Stimulated activated CD8-positive, alpha-beta memory T cell treated with anti-CD3 and anti-CD28 coated beads, Interleukin-7, amount 100 ng/mL, for 24 hours (primary cell): ENCODE measurements at places on chromosomes 12 and 14.

DNA sequence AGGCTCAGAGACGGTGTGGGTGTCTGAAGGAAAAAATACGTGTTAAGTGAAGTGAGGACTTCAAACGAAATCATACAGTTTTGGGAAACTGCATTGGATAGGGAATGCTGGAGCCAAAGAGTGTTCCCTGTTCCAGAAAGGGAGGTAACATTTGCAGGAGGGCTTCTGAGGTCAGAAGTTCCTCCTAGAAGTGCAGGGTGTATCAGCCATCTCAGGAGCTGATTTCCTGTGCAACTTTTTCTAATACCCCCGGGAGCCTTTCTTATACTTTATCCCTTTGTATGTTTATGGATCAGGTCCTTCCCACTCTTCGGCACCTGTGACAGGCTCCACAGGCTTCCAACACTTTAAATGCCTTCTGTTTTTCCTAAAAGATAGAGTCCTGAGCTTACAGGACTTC, 24.9 kb downstream of the ZNF664 start:
- no peak for DNase-seq

DNA sequence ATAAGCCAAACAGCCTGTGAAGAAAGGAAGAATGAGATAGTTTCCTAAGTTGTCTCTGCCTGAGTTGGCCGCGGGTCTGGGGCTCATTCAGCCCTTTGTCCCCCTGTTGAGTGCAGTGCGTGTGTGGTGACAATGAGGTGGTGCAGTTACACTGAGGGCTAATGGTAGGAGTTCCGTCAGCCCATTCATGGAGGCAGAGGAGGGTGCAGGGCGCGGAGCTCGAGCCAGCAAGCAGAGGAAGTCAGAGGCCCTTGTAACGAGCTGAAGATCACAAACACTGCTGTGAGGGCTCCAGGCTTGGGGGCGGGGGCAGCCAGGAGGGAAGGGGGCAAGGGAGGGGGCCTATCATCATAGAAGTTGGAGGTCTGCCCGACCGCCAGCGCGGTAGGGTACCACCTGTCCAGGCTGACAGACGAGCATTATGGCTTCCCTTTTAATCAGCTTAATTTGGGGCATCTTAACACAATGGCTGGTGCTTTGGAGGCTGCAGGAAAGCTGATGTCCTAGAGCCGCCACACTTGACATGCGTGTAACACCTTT, 20.5 kb downstream of the CCND2 start:
- DNase-seq, result no peak

DNA sequence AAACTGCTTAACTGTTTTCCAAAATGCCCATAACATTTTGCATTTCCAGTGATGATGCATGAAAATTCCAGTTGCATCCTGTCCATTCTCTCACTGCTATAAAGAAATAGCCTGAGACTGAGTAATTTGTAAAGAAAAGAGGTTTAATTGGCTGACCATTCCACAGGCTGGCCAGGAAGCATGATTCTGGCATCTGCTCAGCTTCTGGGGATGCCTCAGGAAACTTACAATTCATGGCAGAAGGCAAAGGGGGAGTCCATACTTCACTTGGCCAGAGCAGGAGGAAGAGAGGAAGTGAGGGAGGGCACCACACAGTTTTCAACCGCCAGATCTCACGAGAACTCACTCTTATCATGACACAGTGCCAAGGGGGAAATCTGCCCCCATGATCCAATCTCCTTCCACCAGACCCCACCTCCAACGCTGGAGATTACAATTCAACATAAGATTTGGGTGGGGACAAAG, 18.2 kb upstream of the CLEC2D start:
- no peak for DNase-seq

DNA sequence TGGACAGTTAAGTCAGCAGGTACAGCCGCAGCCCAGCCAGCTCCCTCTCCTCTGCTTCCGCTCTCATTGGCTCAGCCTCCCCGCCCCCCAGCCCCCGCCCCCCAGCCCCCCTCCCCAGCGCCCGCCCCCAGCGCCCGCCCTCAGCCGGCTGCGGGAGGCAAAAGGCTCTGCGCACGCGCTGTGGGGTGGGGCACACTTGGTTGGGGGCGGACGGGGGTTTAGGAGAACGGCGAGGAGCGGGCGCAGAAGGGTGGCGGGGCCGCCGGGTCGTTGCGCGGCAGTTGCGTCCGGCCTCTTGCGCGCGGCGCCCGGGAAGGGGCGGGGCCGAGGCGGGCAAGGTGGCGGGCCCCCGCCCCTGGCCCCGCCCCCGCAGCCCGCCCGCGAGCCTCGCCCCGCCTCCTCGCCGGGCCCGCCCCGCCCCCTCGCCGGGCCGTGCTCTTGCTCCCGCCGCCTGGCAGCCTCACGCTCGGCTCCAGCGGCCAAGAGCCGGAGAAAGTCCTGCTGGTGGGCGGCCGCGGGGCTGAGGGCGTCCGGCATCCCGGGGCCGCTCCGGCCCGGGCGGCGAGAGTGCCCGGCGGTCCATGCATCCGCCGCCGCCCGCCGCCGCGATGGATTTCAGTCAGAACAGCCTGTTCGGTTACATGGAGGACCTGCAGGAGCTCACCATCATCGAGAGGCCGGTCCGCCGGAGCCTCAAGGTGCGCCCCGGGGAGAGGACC, at the start of gene PPP4R4:
Gene PPP4R4, plus strand, starts transcription at position 438 of the 719 bp plus-strand sequence. Its CDS starts 144 bp downstream, at position 582.
- DNase-seq, result peak; percentile 69

DNA sequence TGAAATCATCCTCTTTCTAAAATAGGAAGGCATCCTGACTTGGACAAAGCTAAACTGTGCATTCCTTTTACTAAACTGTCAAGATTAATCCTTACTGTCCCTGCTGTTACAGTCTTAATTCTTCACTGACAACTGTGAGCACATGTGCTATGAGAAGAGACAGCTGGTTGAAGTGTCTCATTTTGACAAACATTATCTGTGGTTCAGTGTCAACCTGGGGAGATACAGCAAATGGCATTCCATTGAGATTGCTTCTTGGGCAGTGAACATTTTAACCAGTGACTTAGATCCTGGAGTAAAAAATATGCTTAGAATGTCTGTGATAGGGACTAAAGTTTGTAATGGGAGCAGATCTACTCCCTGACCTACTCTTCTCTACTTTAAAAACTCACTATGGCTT, 552.6 kb upstream of the ATP2B1 start:
- no peak for DNase-seq

DNA sequence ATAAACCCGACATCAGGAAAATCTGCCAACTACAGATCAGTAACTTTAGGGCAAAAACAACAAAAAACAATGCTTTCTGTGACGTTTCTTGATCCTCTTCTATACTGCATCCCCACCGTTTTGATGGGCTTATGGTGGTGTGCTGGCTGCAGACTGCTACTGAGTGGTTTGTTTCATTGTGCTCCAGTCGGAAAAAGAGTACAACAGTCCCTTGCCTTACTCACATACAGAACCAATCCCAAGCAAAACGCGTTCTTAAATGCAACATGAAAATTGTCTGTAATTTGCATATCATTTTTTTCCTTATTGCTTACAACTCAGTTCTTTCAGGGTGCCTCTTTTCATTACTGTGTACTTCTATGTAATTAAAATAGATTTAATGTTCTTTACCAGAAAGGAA, 2.3 kb downstream of the ETV6 start:
- no peak for DNase-seq

- no peak for DNase-seq
Measured at GRCh38 chr14:63986789-63987533, 134.2 kb downstream of the SYNE2 start.

GRCh38 chr12:51401900-51402299, 10.7 kb upstream of the GALNT6 start:
- no peak for DNase-seq

- DNase-seq, result no peak
Measured at GRCh38 chr14:103534576-103535061, 5.6 kb downstream of the TRMT61A start.

- DNase-seq, result no peak
Measured at GRCh38 chr12:5480218-5480937, 48.5 kb downstream of the NTF3 start.

DNA sequence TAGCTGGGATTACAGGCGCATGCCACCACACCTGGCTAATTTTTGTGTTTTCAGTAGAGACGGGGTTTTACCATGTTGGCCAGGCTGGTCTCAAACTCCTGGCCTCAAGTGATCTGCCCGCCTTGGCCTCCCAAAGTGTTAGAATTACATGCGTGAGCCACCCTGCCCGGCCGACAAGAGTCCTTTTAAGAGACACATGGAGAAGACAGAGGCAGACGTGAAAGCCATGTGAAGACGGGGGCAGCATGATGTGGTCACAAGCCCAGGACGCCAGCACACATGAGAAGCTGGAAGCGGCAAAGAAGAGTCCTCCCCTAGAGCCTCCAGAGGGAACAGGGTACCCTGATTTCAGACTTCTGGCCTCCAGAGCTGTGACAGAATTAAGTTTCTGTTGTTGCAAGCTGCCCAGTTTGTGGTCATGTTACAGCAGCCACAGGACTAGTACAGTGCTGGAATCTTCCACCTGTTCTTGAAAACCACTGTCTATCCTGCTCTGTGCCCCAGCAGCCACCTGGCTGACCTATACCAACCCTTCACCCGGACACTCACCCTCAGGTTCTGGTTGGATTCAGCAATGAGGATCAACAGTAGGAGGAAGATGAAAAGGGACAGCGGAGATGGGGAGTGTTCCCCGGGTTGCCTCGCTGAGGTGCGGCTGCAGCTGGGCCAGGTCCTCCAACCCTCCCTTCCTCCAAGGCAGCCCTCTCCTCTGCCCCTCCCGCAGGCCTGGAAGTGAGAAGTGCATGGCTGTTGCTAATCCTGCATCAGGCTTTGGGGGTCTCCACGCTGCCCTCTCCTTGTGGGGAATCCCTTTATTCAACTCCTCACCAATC, 16.9 kb downstream of the VPS37B start:
- DNase-seq, result no peak

DNA sequence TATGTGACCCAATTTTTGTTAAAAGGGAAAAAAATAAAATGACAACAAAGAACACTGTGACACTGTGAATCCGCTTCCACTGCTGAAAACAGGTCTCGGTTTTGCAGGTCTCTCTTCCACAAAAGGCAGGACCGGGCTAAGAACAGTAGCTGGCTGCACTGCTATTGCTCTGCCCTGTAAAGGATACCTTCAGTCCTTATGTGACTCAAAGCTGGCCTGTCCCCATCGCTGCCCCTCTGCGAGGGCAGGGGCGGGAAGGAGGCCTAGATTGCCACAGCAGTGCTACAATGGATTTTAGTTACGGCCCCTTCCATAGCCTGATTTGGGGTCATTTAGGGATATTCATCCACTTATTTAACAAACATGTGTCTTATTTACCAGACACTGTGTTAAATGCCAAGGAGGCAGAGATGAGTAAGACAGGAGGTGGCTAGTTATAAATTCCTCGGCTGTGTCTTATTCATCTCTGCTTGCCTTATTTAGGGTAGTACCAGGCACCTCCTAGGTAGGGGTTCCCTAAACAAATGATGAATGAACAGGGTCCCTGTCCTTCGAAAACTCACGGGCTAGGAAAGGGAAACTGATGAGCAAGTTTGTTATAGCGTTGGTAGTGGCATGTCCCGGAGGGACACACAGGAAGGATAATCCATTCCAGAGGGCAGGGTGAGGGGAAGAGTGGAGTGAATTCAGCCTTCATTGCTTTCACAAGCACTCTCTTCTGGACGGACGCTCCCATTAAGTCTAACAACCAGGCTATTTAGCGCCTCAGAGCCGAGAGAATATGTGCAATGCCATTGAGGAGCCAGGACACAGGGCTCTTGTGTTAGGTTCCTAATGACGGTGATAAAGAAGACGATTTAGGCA, 73.3 kb downstream of the EID3 start:
- DNase-seq, result no peak

DNA sequence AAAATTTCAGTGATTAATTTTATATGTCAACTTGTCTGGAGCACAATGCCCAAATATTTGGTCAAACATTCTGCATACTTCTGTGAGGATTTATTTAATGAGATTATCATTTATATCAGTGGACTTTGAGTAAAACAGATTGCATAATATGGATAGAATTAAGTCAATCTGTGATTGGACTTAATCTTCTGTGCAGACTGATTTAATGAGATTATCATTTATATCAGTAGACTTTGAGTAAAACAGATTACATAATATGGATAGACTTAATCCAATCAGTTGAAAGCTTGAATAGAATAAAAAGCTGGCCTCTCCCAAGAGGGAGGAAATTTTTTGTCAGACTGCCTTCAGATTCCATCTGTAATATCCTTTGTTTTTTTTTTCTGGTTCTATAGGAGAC, 1413.2 kb downstream of the LRFN5 start:
- no peak for DNase-seq

DNA sequence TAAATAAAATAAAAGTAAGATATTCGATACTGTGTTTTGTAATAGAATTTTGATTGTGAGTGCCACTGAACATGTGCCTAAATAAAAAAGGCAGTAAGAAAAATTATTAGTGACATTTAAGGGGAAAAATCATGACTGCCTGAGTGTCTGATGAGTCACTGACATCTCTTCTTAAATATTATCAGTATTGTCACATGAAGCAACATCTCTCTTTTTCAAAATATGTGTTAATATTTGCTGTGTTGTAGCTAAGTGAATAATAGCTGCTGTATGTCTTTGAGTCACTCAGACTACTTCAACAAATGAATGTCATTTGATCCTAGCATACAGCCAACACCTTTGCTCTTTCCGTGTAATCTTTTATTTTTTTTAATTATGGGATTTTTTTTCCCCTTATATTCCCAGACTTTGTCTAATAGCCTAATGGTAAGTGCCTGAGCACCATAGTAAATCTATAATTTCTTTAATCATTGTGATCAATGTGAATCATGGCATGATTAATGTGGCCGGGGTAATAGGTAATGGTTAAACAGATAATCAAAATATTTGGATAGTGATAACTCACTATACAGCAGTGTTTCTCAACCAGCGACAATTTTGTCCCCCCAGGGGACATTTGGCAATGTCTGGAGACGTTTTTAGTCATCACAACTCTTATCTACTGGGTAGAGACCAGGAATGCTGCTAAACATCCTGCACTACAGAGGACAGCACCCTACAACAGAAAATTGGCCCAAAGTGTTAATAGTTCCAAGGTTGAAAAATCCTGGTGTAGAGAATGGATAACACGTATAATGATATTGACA, 11.7 kb upstream of the OTX2 start:
- DNase-seq, result no peak
